Mesothelial cell of epicardium (in vitro differentiated cells): ENCODE measurements at places on chromosomes 2 and 18. TPM values are rescaled to one million over a fixed set of nuclear protein-coding genes. Genes with fewer than 3 reads are reported as not detected.

TIA1 gene
- 411 to 439 TPM (median 428 TPM) in 3 replicates for total RNA-seq

GRCh38 chr2:8022908-8023640, 658.8 kb upstream of the ID2 start:
- DNase-seq = no peak
- peaks cover 2% of the 10 kb centered on the region for H3K27me3 ChIP-seq
- H3K27ac ChIP-seq = no peak overlapping the region

GRCh38 chr18:58097121-58097906, 53.3 kb downstream of the NEDD4L start:
- peaks cover 74% of the 10 kb centered on the region for H3K4me1 ChIP-seq
- DNase-seq = no peak
- peak overlapping the region; percentile 82 for H3K27ac ChIP-seq
- no peaks in the 10 kb centered on the region for H3K27me3 ChIP-seq
- peaks cover 1% of the 10 kb centered on the region for H3K36me3 ChIP-seq

DNA sequence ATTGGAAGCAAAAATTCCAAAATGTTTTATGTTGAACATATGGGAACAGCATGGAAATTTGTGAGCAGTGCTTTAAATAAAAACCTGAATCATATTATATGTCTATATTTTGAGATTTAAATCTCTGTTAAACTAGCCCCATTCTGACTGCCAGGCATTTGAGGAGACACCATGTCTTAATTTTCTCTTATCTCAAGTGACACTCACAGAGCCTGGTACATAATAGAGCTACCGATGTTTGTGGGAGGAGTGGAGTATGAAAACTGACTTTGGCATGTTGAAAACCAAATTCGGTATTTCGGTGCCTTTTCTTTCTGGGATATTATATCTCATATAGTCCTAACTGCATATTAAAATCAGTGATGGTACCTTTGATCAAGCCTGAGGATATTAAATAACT, 124.1 kb downstream of the PTPRM start:
- DNase-seq = no peak
- H3K27ac ChIP-seq = no peak overlapping the region
- no peak overlapping the region for H3K4me3 ChIP-seq
- H3K27me3 ChIP-seq = no peaks in the 10 kb centered on the region
- no peaks in the 10 kb centered on the region for H3K36me3 ChIP-seq
- peaks cover 7% of the 10 kb centered on the region for H3K4me1 ChIP-seq

GRCh38 chr2:236641051-236641726, 71.6 kb downstream of the ACKR3 start:
- H3K4me1 ChIP-seq = peaks cover 22% of the 10 kb centered on the region
- H3K27ac ChIP-seq = no peak overlapping the region
- no peak for DNase-seq
- H3K36me3 ChIP-seq = no peaks in the 10 kb centered on the region
- no peaks in the 10 kb centered on the region for H3K27me3 ChIP-seq

GRCh38 chr2:224268441-224268840, 133.5 kb downstream of the FAM124B start:
- peaks cover 25% of the 10 kb centered on the region for H3K4me1 ChIP-seq
- no peaks in the 10 kb centered on the region for H3K27me3 ChIP-seq
- DNase-seq = no peak
- H3K36me3 ChIP-seq = no peaks in the 10 kb centered on the region
- H3K27ac ChIP-seq = peak overlapping the region; percentile 71
- no peak overlapping the region for H3K4me3 ChIP-seq

- DNase-seq = no peak
- no peaks in the 10 kb centered on the region for H3K36me3 ChIP-seq
- no peaks in the 10 kb centered on the region for H3K4me1 ChIP-seq
- peaks cover 7% of the 10 kb centered on the region for H3K27me3 ChIP-seq
Observed at GRCh38 chr2:102397209-102397608, 25.8 kb upstream of the IL18RAP start.

- no peak overlapping the region for H3K4me3 ChIP-seq
- H3K4me1 ChIP-seq = peaks cover 18% of the 10 kb centered on the region
- no peak overlapping the region for H3K27ac ChIP-seq
- H3K36me3 ChIP-seq = peaks cover 3% of the 10 kb centered on the region
Observed at GRCh38 chr18:41618147-41618546, 336.9 kb upstream of the PIK3C3 start.

VIL1 gene
- total RNA-seq = 0.29 to 0.64 TPM (median 0.54 TPM) in 3 replicates

- no peak for DNase-seq
- no peak overlapping the region for H3K27ac ChIP-seq
- peaks cover 92% of the 10 kb centered on the region for H3K27me3 ChIP-seq
- H3K36me3 ChIP-seq = no peaks in the 10 kb centered on the region
- H3K4me3 ChIP-seq = no peak overlapping the region
- peaks cover 13% of the 10 kb centered on the region for H3K4me1 ChIP-seq
Observed at GRCh38 chr2:216366777-216367471, 5.4 kb downstream of the MARCHF4 start.

DNA sequence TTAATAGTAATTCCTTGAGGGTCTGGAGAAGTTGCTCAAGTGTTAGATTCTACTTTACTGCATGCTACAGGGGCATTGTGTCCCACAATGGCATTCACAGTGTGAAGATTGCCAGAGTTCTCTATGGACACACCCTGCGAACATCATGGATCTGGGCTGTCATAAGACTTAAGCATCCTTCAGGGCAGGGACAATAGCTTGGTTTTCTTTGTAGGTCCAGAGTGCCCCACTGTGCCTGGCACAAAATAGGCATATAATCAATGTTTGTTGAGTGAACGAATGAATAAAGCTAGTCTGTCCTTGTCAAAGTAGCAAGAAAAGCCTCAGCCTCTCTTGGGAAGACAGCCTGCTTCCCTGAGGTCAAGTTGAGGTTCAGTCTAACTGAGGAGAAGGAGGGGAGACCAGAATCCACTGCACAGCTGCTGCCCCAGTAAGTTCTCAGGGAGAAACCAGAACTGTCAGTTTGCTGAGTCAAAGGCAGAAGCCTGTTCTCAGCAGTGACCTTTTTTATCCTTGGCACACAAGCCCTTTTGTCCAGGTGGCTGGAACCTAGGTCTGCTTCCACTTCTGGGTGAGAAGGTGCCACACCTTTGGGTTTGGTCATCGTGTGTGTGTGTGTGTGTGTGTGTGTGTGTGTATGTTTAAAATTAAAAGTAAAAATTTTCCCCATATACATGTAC, 15.0 kb downstream of the INPP4A start:
- H3K27ac ChIP-seq = no peak overlapping the region
- no peaks in the 10 kb centered on the region for H3K27me3 ChIP-seq
- peaks cover 5% of the 10 kb centered on the region for H3K4me1 ChIP-seq
- H3K36me3 ChIP-seq = no peaks in the 10 kb centered on the region
- no peak overlapping the region for H3K4me3 ChIP-seq

- peak overlapping the region; percentile 75 for H3K27ac ChIP-seq
- no peaks in the 10 kb centered on the region for H3K36me3 ChIP-seq
- peak overlapping the region; percentile 75 for H3K4me3 ChIP-seq
- H3K27me3 ChIP-seq = no peaks in the 10 kb centered on the region
Observed at GRCh38 chr18:62717925-62718800, 2.8 kb downstream of the PHLPP1 start.

GRCh38 chr2:26562811-26563645, 78.1 kb downstream of the CIB4 start:
- H3K27me3 ChIP-seq = peaks cover 54% of the 10 kb centered on the region
- H3K4me3 ChIP-seq = no peak overlapping the region
- no peaks in the 10 kb centered on the region for H3K36me3 ChIP-seq
- H3K4me1 ChIP-seq = no peaks in the 10 kb centered on the region
- peak; percentile 5 for DNase-seq

SP5 gene
- 2.2 to 4.6 TPM (median 2.7 TPM) in 3 replicates for total RNA-seq

GRCh38 chr2:21467280-21467818, 343.6 kb downstream of the TDRD15 start:
- H3K36me3 ChIP-seq = no peaks in the 10 kb centered on the region
- H3K27ac ChIP-seq = no peak overlapping the region
- DNase-seq = no peak
- peaks cover 13% of the 10 kb centered on the region for H3K4me1 ChIP-seq
- H3K27me3 ChIP-seq = no peaks in the 10 kb centered on the region

GRCh38 chr2:30475542-30475941, 28.5 kb downstream of the LCLAT1 start:
- H3K4me3 ChIP-seq = no peak overlapping the region
- H3K36me3 ChIP-seq = peaks cover 3% of the 10 kb centered on the region
- no peaks in the 10 kb centered on the region for H3K27me3 ChIP-seq
- DNase-seq = no peak

THSD7B gene
- 0.16 to 0.31 TPM (median 0.22 TPM) in 3 replicates for total RNA-seq

MARCO gene
- 0.22 to 0.41 TPM (median 0.33 TPM) in 3 replicates for total RNA-seq

SPAG16 gene
- 31.0 to 35.9 TPM (median 35.1 TPM) in 3 replicates for total RNA-seq

DNA sequence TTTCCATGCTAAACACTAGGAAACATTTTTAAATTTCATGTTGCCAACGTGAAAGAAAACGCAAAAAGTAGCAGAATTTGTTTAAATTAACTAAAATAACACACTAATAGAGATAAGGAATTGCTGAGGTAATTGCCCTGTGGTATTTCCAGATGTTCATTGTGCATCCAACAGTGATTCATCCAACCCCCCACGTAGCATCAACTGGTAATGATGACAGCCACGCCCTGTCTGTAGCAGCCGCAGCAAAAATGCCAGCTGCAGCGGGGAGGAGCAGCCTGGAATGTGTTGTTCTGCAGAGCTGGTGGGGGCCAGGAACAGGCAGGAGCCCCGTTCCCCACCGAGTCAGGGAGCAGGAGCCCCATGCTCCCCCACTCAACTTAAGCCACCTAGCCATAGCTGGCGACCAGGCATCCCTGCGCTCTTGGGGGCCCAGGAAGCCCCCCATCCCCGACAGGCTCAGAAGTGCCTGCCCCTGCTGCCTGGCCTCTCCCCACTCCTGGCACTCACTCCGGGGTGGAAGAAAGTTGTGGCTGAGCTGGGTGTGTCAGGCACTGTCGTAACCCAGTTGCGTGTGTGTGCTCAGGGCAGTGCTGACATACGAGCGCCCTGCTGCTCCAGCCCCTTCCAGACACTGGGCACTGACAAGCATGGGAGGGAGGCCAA, 695.1 kb upstream of the ACVR2A start:
- DNase-seq = no peak
- no peaks in the 10 kb centered on the region for H3K4me1 ChIP-seq
- no peak overlapping the region for H3K27ac ChIP-seq
- no peaks in the 10 kb centered on the region for H3K27me3 ChIP-seq
- no peak overlapping the region for H3K4me3 ChIP-seq
- H3K36me3 ChIP-seq = no peaks in the 10 kb centered on the region

DNA sequence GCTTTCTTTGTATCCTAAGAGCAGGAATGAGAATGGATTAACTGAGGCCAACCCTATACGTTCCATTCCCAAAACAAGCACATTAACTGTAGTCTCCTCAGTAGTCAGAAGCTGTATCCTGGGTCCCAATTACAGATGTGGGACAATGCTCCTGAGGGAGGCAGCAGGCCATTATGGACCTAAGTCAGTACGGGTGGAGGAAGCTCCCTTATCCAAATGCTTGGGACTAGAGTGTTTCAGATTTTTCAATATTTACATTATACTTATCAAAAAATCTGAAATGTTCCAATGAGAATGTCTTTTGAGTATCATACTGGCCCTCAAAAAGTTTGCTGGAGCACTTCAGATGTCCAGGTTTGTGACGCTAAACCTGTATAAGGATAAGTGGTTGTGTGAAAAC, 90.1 kb downstream of the PRELID3A start:
- no peak for DNase-seq
- no peaks in the 10 kb centered on the region for H3K4me1 ChIP-seq
- no peak overlapping the region for H3K4me3 ChIP-seq
- no peak overlapping the region for H3K27ac ChIP-seq
- no peaks in the 10 kb centered on the region for H3K27me3 ChIP-seq

DNA sequence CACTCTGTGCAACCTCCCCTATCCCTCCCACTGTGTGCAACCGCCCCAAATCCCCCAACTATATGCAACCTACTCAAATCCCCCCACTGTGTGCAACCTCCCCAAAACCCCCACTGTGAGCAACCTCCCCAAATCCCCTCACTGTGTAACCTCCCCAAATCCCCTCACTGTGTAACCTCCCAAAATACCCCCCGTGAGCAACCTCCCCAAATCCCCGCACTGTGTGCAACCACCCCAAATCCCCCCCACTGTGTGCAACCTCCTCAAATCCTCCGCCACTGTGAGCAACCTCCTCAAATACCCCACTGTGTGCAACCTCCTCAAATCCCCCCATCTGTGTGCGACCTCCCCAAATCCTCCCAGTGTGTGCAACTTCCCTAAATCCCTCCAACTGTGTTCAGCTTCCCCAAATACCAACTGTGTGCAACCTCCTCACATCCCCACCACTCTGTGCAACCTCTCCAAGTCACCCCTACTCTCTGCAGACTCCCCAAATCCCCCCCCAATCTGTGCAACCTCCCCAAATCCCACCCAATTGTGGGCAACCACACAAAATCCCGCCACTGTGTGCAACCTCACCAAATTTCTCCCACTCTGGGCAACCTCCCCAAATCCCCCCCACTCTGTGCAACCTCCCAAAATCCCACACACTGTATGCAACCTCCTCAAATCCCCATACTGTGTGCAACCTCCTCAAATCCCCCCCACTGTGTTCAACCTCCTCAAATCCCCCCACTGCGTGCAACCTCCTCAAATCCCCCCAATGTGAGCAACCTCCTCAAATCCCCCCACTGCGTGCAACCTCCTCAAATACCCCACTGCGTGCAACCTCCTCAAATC, 114.1 kb downstream of the TPO start:
- peaks cover 18% of the 10 kb centered on the region for H3K27me3 ChIP-seq
- H3K4me1 ChIP-seq = no peaks in the 10 kb centered on the region
- DNase-seq = no peak
- H3K4me3 ChIP-seq = no peak overlapping the region
- no peak overlapping the region for H3K27ac ChIP-seq
- no peaks in the 10 kb centered on the region for H3K36me3 ChIP-seq

- DNase-seq = no peak
- no peaks in the 10 kb centered on the region for H3K27me3 ChIP-seq
- peaks cover under 1% of the 10 kb centered on the region for H3K36me3 ChIP-seq
- peaks cover 68% of the 10 kb centered on the region for H3K4me1 ChIP-seq
- H3K27ac ChIP-seq = peak overlapping the region; percentile 98
Observed at GRCh38 chr2:230868947-230869913, 4.5 kb downstream of the ITM2C start.

EVX2 gene
- total RNA-seq = 0.07 to 0.09 TPM in 2 of 3 replicates, not detected in the other

- peaks cover 4% of the 10 kb centered on the region for H3K36me3 ChIP-seq
- no peaks in the 10 kb centered on the region for H3K27me3 ChIP-seq
- DNase-seq = peak; percentile 21
- peaks cover 63% of the 10 kb centered on the region for H3K4me1 ChIP-seq
- H3K4me3 ChIP-seq = peak overlapping the region; percentile 24
Observed at GRCh38 chr2:236855866-236856847, 229.5 kb upstream of the COPS8 start.

REG3A gene
- not detected in 3 replicates for total RNA-seq

DNA sequence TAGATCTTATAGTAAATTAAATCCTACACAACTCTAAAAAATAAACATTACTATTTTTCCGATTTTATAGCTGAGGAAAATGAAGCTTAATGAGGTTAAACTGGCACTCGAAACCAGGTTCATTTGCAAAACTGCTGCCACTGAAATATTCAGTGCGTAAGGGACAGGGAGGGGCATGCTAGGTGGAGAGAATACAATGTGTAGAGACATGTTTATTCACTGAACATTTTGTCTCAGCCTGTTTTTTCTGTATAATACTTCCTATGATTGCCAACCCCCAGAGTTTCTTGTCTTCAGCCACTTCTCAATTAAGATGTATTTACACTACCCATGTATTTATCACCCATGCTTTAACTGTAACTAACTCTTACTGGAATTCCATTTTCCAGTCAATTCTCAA, 31.6 kb upstream of the ZNF804A start:
- H3K36me3 ChIP-seq = no peaks in the 10 kb centered on the region
- H3K4me3 ChIP-seq = no peak overlapping the region
- peaks cover 5% of the 10 kb centered on the region for H3K4me1 ChIP-seq
- DNase-seq = no peak
- no peaks in the 10 kb centered on the region for H3K27me3 ChIP-seq
- H3K27ac ChIP-seq = no peak overlapping the region

VPS54 gene
- total RNA-seq = 35.4 to 35.6 TPM (median 35.4 TPM) in 3 replicates

- H3K27ac ChIP-seq = no peak overlapping the region
- no peaks in the 10 kb centered on the region for H3K27me3 ChIP-seq
- peaks cover 2% of the 10 kb centered on the region for H3K36me3 ChIP-seq
- H3K4me3 ChIP-seq = no peak overlapping the region
Observed at GRCh38 chr2:45986509-45986908, 310.7 kb upstream of the EPAS1 start.
